Stimulated activated CD8-positive, alpha-beta memory T cell treated with anti-CD3 and anti-CD28 coated beads, Interleukin-2, amount 100 ng/mL, for 1 hour (primary cell): ENCODE measurements at places on chromosomes 6 and 20.

DNA sequence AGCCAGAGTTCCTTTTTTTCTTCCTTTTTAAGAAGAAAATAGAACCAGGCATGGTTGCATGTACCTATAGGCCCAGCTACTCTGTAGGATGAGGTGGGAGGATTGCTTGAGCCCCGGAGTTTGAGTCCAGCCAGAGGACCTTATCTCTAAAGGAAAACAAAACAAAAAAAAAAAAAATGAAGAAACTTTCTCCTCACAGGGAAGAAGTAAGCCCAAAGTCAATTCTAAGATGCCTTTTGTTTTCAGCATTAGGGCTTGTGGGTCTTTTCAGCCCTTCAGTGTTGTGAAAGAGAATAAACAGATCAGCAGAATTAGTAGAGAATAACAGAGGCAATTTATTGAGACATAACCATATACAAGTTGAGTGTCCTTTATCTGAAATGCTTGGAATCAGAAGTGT lies 26.8 kb downstream of the ZNF451 start:
- no peak for DNase-seq

- DNase-seq: no peak
Observed at GRCh38 chr6:78670802-78671201, 196.5 kb upstream of the IRAK1BP1 start.

DNA sequence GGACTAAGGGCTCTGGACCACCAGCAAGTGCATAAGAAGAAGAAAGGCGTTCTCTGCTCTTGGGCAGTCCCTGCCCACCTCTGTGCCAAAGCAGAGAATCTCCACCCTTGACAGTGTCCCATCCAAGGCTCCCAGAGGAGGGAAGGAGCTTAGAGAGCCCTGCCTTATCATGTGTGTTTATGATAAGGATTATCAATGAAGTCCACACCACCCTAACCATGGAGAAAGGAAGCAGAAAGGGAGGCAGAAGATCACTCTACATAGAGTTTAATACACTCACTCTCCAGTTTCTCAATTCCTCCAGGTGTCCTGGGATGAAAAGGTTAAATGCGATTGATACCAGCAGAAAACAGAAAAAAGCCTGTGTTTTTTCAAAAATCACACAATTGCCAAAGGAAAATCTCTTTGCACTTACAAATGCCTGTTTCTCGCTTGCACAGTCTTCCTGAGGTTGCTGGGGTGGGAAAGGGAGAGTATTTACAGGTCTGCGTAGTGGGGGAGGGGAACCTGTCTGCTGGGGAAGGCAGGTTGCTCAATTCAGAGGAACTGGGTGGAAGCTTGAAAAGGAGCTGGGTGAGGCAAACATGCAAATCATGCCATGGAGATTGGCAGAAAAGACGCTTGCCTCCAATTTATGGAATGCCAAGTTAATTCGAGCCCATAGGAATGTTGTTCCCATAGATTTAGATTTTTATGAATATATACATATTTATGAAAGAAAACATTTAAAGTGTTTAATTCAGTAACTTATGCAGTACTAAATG lies 104.0 kb downstream of the EYA2 start:
- no peak for DNase-seq

DNA sequence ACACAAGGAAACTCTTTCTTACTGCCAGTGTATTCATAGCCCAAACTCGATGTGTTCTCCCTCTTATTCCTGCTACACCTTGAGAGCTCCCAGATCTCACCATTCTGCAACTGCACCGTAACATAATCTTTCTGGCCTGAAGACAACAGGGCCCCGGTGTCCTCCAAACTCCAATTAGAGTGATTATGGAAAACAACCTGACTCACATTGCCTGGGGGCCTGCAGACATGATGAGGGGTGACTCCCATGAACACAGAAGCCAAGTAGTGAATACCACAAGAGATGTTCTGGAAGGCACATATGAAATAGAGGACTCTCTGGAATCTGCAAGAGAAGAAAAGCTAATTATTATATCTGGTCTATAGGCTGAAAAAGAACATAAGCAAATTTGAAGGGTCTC lies 19.7 kb downstream of the SLC22A16 start:
- DNase-seq: no peak

DNA sequence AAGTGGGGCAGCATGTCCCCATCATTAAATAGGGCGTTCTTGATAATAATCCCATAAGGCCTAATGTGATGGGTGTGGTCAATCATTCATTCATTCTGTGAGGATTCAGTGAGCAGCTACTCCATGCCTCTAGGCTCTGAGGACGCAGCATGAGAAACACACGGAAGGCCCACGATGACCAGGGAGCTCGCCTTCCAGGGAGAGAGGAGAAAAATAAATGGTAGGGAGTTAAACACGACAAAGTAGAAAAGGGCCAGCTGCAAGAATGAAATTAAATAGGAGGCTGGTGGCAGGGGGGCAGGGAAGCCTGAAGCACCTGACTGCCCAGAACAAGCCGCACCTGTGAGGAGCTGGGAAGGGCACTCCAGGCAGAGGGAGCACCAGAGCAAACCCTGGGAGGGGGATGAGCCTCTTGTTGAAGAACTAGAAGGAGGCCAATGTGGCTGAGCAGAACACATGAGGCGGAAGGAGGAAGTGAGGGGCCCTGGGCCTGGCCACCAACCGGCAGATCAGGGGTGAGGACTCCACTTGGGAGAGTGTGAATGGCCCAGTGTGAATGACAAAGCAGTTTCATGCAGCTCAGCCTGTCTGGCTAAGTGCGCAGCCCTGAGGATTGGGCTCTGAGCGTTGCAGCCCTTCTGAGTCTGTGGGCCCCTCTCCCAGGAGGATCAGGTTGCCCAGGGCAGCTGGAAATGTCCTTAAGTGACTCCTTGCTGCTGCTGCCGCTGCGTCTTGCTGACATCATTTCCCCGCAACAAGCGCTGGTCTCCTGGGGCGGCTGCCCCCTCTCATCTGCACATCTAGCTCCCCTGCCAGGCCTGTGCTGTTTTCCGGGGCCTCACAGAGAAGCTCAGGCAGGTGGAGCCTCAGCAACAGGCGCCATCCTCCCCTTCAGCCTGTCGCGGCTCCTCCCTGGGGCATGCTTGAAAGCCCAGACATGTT lies 99.9 kb downstream of the CDH26 start:
- DNase-seq: no peak
